ENCODE measurements at places on chromosomes 7 and 10.

- DNase-seq, result no peak
These were observed 16.2 kb upstream of the FAM204A start for GRCh38 chr10:118358327-118358726.

DNA sequence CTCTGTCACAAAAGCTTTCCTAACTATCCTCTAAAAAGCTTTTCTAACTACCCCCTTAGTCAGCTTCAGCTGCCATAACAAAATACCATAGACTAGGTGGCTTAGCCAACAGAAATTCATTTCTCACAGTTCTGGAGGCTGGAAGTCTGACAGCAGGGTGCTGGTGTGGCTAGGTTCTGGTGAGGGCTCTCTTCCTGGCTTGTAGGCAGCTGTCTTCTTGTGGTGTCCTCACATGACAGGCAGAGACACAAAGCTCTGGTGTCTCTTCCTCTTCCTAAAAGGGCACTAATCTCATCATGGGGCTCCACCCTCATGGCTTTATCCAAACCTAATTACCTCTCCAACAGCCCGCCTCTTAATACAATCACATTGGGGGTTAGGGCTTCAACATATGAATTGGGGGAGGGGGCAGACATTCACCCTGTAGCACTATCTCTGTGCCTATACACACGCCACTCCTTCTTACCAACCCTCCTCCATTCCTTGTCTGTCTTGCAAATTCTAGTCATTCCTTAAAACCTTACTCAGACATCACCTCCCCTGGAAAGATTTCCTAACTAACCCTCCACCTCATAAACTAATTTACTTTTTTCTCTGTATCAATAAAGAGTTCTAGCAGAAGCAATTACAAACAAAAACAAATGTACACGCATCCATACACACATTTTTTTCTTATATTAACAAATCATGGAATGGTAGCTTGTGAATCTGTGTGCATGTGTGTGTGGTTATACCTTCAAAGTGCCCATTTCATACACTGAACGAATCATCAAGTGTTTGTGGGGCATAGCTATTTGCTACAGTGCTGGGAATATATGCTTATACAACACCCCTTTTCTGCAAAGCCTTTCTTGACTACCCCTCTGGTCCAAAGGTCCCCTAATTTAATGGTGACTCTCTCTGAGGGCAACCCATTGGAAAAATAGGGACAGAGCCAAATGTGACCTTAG lies 26.4 kb downstream of the RHOBTB1 start:
- no peak for DNase-seq

DNA sequence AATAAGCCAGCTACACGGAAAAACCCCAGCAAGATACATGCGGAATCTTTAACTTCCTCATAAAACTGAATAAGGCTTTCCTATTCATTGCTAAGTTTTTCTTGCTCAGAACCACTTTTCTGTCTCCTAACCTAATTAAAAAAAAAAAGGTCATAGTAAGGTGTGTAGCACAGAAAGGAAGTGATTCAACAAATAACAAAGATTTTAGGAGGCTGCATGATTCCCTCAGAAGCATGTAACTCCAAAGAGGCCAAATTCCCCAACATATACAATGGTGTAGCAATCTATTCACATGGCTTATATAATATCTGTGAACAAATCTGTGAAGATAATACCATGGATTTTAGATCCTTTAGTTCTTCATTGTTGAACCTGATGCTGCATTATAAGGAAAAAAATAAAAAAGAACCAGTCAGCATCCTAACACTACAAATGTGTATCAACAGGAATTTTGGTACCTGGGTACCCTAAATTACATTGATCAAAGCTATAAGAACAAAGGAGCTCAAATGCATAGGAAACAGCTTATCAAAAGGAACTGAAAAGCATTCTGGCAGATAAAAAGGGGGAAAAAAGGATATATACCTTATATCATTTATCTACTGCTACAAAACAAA lies 63.8 kb downstream of the IMMP2L start:
- DNase-seq, result no peak

DNA sequence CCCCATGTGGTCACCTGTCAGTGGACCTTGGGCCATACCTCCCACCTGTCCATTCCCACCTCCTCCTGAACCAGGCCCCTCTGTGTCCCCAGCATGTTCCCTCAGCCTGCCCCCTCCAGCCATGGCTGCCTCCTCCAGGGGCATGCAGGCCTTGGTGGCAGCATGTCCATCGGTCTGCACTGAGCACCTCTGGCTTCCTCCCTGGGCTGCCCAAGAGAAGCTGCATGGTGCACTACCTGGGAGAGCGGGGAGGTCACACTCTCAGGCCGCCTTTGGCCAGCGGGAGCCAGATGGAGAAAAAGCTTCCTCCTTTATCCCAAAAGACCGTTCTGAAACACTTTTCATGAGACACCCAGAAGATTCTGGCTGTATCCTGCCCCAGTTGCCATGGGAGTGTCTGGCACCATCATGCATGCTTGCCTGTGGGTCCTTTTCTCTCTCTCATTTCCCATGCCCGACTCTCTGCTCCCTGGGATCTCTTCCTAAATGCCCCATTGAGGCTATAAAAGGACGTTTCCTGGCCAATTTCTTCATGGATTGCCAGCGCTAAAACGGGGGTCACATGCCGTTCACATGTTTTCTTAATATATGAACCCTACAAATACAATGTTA lies 45.5 kb upstream of the MGMT start:
- no peak for DNase-seq

GRCh38 chr7:149830997-149831740 lies 7.0 kb upstream of the ZNF862 start:
- no peak for DNase-seq

DNA sequence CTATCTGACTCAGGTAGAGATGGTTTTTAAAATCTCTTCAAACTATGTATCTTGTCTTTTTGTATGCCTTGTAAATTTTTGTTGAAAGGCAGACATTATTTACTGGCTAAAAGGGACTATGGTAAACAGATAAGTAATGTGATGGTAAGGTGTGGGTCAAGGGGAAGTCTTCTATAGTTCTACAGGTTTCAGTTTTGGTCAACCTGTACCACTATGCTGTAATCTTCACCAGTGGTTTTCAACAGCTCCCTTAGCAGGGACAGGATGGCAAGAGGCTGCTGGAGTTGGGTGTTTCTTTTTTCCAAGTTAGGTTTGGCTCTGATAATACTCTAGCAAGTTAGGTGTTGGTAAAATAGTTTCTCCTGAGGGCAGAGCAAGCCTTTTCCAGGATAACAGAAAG lies 32.7 kb upstream of the FZD8 start:
- no peak for DNase-seq

DNA sequence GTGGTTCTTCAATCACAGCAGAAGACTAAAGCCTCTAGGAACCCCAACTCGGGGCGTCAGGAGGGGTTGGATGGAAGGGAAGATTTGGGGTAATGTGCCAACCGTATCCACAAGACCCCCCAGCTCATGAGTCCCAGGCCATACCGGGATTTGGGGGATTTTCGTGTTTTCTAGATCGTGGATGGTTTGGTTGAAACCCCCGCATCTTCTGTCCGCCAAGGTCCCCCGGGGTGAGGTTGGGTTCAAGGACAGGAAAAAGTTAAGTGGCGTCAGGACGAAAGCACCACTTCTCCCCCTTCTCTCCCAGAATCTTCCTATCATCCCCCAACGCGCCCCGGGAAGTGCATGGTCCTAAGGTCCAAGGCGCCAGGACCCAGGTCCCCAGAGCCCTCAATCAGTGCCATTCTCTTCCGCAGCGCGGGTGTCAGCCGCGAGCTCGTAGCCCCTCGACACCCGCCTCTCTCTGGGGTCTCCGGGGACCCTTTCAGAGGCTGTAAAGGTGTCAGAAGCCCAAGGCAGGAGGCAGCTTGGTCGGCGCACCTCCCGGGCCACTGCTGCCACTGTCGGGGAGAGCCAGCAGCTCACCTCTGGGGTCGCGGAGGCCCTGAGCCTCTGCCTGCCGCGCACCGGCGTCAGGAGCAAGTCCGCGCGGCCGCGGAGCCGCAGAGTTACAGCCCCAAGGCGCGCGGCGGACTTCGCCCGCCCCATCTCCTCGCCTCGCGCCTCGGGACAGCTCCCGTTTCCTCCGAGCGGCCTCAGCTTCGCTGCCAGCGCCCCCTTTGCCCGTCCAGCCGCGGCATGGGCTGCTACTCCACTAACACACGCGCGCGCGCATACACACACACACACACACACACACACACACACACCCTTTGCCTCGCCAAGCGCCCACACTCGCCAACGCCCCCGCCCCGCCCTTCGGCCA lies 1.5 kb downstream of the MKX start:
- DNase-seq, result no peak

- DNase-seq, result peak; percentile 59
These were observed 9.5 kb downstream of the FAM241B start for GRCh38 chr10:69639291-69640195.

GRCh38 chr7:105978035-105978434 lies 15.0 kb downstream of the CDHR3 start:
- no peak for DNase-seq

GRCh38 chr10:25582961-25583360 lies 351.1 kb upstream of the MYO3A start:
- no peak for DNase-seq

DNA sequence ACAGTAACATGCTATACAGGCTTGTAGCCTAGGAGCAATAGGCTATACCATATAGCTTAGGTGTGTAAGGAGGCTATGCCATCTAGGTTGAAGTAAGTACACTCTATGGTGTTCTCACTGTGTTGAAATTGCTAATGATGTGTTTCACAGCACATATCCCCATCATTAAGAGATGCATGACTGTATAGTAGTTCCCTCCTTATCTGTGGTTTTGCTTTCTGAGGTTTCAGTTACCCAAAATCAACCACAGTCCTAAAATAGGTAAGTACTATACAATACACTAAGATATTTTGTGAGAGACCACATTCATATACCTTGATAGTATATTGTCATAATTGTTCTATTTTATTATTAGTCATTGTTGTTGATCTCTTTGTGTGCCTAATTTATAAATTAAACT lies 12.7 kb downstream of the FZD1 start:
- no peak for DNase-seq

DNA sequence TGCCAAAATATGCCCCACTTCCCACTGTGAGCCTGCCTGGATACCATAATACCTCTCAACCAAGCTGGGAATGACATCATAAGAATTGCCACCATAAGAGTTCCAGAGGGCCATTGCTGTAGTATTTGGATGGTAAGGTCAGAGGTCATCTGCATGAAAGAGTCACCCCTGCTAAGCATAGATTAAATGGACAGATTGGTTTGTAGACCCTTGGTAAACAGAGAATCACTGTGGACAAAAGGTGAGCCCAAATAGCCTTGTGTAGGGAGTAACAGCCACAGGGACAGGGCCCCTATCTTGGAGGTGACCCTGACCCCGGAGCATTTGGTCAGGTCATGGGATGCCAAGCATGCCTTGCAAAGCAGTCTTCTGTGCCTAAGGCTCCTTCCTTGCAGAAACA lies 129.7 kb downstream of the GPAM start:
- DNase-seq, result no peak

DNA sequence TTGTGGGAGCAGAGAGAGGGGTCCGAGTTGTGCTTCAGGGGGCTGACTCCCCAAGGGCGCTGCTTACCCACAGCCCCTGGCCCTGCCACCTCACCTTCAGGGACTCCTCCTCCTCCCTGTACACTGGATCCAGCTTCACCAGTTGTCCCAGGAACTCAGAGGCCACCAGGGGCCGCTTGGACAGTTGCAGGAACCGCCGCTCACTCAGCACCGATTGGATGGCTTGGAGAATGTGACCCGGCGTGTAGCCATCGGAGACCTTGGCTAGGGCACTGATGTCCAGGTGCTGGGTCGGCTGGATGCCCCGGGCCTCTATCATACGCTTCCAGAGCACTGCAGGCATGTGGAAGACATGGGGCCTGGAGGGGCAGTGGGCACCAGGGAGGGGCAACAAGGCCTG lies 4.5 kb upstream of the ASB10 start:
- no peak for DNase-seq

- no peak for DNase-seq
These were observed 35.2 kb downstream of the KCNMA1 start for GRCh38 chr10:77602231-77602912.

GRCh38 chr7:45583296-45583695 lies 9.1 kb downstream of the ADCY1 start:
- no peak for DNase-seq

DNA sequence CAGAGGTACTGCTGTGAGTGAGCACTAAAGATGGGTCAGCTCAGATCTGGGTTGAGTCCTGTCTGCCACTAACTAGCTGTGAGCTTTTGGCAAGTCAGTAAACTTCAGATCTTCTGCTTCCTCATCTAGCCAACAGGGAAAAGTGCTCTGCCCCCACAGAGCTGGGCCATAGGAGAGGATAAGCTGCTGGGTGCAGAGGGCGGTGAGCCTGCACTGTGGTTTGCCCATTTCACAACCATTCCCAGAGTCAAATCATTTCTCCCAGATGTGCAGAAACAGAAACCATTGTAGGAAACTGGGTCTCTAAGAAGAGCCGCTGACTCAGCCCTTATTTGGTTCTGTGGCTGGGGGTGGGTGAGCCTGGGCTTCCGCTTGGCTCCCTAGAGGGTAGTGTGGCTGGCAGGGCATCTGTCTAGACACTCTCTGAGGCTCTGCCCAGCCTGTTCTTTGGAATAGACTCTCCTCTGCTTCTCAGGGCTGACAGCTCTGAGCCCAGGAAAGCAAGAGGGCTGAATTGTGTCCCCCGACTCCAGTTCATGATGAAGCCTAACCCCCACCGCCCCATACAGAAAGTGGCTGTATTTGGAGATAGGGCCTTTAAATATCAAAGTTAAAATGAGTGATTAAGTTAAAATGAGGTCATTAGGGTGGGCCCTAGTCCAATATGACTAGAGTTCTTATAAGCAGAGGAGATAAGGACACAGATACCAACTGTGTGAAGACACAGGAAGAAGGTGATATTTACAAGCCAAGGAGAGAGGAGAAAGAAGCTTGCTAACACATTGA lies 29.5 kb upstream of the ARHGAP22 start:
- no peak for DNase-seq

DNA sequence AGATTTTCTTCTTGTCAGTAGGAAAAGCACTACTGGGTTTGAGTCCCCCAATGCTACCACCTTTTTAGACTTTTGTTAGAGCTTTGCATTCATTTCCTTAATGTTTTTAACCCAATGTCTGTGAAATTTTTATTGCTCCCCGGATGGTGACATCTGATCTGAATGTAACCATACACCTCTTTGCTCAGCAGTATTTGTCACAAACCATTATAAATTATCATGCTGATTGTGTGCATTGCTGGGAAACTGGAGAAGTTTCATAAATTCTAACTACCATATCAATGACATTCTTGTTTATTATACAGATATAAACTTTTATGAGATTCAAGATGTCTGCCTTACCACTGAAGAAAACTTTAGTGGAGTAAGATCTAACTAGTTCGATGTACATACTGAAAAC lies 8.5 kb downstream of the NRP1 start:
- no peak for DNase-seq

- DNase-seq, result no peak
These were observed 2.4 kb downstream of the LRIT1 start for GRCh38 chr10:84238909-84239308.

- DNase-seq, result no peak
These were observed 44.1 kb downstream of the PAPSS2 start for GRCh38 chr10:87703771-87704170.

Data from T-helper 2 cell (primary cell).